CD4-positive, alpha-beta T cell treated with Interleukin-15 for 1 hour (primary cell): ENCODE measurements at places on chromosomes 12 and 14.

DNA sequence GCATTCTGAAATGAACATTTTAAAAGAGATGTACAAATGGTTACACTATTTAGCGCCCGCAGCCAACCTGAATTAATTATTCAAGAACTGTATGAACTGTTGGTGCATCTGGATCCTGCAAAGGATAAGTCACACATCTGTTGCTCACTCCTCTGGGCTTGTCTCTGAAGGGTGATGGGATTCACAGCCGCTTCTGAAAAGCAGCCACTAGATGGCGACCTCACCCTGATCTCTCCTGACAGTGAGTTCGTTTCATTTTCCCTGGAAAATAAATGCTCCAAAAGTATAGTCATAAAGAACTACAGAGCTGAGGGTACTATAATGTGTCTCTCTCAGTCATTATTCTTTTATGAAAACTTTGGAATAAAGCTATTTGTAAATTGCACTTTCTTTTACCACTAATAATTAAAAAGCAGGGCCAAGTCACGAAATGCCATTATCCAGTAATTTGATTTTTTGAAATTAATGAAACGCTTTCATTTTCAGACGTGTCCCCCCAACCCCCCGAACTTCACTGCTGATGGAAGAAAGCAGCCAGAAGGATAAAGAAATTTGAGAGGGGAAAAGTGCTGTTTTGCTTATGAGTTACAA, 789.6 kb downstream of the NRXN3 start:
- DNase-seq: peak; percentile 21

GRCh38 chr14:62956413-62956812, 88.8 kb downstream of the KCNH5 start:
- no peak for DNase-seq

- no peak for DNase-seq
Observed at GRCh38 chr12:117098024-117098360, 1.2 kb downstream of the TESC start.

GRCh38 chr14:71136386-71137060, 229.3 kb downstream of the PCNX1 start:
- no peak for DNase-seq

DNA sequence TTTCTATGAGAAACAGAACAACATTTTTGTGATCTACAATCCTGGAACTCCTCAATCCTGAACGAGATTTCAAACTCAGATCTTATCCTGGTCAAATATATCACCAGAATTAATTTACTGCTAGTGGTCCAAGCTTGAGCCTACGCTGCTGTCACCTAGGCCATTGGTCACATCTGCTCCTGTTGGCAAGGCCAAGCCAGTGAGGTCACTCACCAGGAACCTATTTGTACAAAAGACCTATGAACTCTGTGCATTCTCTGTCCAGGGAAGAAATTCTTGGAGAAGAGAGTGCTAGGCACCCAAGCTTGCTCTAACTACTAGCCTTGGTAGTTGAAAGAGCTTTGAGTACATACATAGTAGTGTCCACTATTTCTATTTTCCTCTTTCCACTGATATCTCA, 106.1 kb downstream of the SLC15A5 start:
- DNase-seq: no peak

GRCh38 chr14:69043596-69044260, 64.6 kb upstream of the ACTN1 start:
- DNase-seq: peak; percentile 20

GRCh38 chr12:28232211-28232928, 42.1 kb downstream of the CCDC91 start:
- no peak for DNase-seq

GRCh38 chr12:131795690-131796410, 32.3 kb upstream of the MMP17 start:
- DNase-seq: no peak

DNA sequence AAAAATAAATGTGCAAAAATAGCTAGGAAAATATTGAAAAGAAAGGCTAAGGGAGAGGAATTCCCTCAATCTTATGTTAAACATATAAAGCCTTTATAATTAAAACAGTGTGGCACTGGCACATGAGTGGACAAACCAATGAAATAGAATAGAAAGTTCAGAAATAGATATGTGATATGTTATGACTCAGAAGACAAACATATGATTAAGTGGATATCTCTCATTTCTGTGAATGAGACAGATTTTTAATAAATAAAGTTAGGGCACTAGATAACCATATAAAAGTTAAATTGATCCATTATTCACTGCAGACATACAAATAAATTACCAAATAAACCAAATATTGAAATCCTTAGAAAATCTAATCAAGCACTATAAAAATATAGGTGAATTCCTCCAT, 73.0 kb downstream of the ALG10B start:
- DNase-seq: no peak

- no peak for DNase-seq
Observed at GRCh38 chr12:42933461-42934081, 344.0 kb upstream of the PRICKLE1 start.

GRCh38 chr12:2794736-2795289, at the start of gene FKBP4:
Gene FKBP4, plus strand, starts transcription at chr12:2794970. Its CDS starts 170 bp downstream, at chr12:2795140.
- peak; percentile 93 for DNase-seq

DNA sequence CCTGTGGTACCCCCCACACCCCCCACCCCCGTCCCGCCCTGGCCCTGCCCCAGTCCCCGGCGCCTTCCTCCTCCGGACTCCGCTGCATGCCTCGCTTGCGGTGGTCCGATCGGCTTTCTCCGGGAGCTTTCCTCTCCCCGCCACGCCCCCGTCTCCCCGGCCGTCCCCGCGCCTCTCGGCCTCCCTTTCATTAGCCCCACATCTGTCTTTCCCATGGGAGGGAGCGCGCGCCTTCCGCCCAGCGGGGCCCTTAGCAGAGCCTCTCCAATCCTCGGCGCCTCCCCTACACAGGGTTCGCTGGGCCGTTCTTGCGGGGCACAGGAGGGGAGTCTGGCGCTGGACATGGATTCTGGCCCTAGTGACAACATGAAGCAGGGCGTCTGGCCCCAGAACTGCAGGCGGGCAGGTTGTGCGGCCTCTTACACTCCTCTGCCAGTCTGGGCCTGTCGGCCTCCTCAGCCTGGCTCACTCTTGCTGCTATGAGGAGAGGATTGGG, 1.5 kb upstream of the EFS start:
- DNase-seq: no peak

GRCh38 chr12:101021442-101021841, 188.6 kb downstream of the SLC5A8 start:
- no peak for DNase-seq

DNA sequence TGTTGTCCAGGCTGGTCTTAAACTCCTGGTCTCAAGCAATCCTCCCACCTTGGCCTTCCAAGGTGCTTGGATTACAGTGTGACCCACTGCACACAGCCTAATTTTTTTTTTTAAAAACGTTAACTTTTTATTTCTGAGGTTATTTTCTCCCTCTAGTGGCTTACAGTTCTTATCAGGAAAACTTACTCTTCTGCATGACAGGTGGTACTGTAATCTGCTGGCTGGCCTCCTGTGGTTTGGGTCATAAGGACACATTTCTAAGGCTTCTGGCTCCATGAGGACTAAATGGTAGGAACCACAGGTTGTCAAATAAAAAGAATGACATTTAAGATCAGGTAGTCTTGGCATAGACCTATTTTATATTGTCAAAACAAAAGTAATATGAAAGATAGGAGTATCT, 7.7 kb upstream of the NCKAP1L start:
- no peak for DNase-seq

DNA sequence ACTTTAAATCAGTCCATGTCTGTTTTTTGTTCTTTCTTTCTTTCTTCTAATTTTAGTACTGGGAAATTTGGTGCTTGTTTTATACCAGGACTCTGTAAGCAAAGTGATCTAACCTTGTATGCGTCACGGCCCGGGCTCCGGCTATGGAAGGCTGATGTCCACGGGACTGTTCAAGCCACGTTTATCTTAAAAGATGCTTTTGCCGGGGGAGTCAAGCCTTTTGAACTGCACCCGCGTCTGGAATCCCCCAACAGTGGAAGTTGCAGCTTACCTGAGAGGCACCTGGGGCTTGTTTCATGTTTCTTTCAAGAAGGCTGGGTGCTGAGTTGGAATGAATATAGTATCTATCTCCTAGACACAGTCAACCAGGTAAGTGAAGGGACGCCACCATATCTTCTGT, 62.2 kb downstream of the TECPR2 start:
- DNase-seq: no peak

DNA sequence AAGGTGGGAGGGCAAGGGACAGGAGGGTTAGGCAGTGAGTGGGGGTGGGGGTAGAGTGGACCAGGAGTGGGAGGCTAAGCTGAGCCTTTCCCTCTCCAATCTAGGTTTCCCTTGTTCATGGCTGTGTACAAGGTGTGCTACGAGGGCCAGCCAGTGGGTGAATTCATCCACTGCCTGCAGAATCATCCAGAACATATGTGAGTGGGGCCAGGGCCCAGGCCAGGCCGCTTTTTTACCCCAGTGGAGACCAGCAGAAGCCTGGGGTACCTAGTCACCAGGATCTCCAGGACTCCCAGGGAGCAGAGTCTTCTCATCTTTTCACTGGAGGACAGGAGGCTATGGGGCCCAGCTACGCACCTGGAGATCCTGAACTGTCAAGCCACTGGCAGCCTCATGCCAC, 2.7 kb upstream of the COX14 start:
- no peak for DNase-seq

- DNase-seq: no peak
Observed at GRCh38 chr14:70052990-70053389, 135.8 kb downstream of the SLC8A3 start.

GRCh38 chr14:60254176-60254575, 5.2 kb downstream of the PPM1A start:
- no peak for DNase-seq

GRCh38 chr14:50932592-50933495, 11.4 kb downstream of the PYGL start:
- no peak for DNase-seq

- no peak for DNase-seq
Observed at GRCh38 chr14:99831303-99831702, 38.1 kb downstream of the EML1 start.

- no peak for DNase-seq
Observed at GRCh38 chr12:40598073-40598472, 94.2 kb upstream of the CNTN1 start.

DNA sequence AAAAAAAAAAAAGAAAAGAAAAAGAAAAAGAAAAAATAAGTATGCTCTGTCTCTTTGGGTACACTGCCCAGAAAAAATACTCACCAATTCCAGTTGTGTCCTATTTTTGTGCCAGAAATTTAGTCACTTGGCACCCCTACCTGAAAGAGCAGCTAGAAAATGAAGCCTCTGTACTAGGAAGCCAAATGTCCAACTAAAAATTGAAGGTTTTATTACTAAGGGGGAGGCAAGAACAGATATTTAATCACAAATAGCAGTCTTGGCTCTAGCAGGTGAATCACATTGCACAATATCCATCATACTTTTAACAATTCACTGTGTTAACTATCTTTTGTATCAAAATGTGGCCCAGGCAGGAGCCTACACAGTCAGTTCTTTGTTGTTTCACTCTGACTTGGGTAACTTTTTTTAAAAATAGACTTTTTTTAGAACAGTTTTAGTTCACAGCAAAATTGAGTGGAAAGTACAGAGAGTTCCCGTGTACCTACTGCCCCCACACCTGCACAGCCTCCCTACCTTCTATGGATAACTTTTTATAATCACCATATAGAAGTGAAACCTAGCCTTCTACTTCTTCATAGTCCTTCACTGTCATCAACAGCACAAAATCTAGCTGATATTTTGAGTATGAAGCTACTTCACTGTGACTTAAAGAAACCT, 87.1 kb upstream of the ATF7IP start:
- peak; percentile 27 for DNase-seq

- DNase-seq: no peak
Observed at GRCh38 chr12:93358058-93358457, 19.7 kb upstream of the NUDT4 start.

- no peak for DNase-seq
Observed at GRCh38 chr12:129903092-129903945, 506 bp downstream of the TMEM132D start.

GRCh38 chr12:52956987-52957386, 8.1 kb downstream of the KRT18 start:
- no peak for DNase-seq

- DNase-seq: no peak
Observed at GRCh38 chr12:89211456-89211855, 140.8 kb downstream of the DUSP6 start.

DNA sequence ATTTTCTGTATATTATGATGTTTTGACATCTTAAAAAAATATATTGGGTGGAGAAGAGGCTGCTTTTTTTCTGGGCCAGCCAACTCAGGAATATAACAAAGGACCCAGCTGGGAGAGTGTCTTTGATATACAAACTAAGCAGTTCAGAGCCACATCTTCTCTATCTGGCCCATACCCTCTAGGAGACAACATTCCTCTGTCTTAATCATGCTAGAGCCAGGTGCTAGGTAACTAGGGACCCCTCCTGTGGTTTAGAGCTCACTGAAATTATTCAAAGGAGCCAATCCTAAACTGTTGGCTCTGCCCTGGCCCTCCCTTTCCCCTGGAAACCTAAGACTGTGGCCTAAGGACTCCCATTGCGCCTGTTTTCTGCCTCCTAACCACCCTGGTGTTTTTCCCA, 193.1 kb upstream of the DIO2 start:
- no peak for DNase-seq

DNA sequence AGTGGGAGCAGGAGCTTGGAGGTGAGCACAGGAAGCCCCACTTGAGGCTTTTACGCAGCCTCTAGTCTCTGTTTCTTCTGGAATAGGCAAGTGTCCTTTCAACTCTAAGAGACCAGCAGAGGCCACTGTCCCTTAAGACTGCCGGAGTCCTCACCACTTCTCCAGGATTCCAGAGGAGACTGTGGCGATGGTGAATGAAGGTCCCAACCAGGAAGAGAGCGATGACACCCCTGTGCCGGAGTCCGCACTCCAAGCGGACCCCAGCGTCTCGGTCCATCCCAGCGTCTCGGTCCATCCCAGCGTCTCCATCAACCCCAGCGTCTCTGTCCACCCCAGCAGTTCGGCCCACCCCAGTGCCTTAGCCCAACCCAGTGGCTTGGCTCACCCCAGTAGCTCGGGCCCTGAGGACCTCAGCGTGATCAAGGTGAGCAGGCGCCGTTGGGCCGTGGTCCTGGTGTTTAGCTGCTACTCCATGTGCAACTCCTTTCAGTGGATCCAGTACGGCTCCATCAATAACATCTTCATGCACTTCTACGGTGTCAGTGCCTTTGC, 442 bp downstream of the FLVCR2 start:
- DNase-seq: no peak

- DNase-seq: no peak
Observed at GRCh38 chr12:64781280-64782190, 22.3 kb upstream of the GNS start.

DNA sequence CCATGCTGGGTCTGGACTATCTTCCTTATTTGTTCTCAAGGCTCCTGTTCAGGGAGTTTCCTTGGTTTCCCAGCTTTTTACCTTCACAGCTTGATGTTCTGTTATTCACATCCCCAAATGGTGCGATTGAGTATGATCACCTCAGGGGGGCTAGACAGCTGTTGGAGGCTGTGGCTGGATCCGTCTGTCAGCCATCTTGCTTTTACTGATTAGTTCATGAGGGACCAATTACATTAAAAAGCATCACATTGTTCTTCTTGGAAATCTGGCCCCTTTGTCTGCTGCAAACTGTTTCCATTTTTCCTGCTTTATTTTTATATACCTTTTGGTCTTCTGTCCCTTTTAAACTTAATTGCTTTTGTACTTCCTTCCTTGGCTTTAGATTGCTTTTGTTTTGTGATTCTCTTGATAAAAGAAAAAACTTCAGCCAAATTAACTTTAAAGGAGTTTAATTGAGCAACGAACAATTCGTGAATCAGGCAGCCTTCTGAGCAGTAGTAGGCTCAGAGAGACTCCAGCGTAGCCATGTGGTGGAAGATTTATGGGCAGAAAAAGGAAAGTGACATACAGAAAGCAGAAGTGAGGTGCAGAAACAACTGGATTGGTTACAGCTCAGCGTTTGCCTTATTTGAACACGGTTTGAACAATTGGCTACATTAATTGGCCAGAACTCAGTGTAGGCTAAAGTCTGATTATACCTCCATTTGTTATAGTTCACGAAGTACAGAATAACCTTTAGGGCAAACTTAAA, 208.7 kb downstream of the AEBP2 start:
- DNase-seq: no peak
